Hypothalamus (tissue), 51 donors: ENCODE measurements at places on chromosomes 2 and 18.

DNA sequence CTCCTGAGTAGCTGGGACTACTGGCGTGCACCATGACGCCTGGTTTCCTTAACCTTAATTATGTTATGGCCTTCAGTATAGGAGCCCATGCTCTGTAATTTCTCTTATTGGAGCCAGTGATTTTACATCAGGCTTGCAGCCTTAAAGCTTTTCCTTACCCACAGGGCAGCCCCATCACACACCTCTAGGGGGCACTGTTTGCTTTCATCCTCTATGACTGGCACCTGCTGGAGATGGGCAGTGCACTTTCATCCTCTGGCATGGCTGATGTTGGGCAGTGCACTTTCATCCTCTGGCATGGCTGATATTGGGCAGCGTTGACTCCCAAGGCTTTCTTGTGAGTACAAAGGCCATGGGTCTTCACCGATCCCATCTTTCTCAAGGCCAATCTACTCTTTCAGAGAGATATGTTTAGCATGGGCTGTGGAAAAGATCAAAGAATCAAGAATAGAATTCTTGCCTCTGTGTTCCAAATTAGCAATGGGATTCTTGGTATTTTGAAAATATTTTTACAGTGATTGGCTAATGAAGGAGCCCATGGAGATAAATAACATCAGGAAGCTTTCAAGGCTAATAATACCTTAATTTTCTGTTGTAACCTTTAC lies 80.7 kb upstream of the MEX3C start:
- DNase-seq: no peak

DNA sequence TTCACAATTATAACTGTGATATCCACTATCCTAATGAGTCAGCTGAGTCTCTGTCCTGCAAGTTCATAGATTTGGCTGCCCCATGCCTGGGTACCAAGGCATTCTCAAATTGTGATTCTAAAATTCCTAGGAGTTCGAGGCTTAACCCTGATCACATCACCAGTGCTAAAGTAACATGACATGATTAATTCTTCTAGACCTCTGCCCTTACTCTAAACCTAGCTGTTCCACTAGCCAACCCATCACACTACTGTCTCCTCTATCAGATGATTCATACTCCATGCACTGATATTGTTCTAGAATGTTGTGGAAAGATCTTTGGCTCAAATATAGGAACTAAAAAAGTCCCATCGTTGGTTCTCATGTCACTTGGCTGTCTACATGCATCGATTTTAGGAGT lies 487.6 kb downstream of the PIK3C3 start:
- DNase-seq: no peak

- no peak for DNase-seq
Measured at GRCh38 chr2:172241222-172241621, 138.5 kb upstream of the DLX2 start.

DNA sequence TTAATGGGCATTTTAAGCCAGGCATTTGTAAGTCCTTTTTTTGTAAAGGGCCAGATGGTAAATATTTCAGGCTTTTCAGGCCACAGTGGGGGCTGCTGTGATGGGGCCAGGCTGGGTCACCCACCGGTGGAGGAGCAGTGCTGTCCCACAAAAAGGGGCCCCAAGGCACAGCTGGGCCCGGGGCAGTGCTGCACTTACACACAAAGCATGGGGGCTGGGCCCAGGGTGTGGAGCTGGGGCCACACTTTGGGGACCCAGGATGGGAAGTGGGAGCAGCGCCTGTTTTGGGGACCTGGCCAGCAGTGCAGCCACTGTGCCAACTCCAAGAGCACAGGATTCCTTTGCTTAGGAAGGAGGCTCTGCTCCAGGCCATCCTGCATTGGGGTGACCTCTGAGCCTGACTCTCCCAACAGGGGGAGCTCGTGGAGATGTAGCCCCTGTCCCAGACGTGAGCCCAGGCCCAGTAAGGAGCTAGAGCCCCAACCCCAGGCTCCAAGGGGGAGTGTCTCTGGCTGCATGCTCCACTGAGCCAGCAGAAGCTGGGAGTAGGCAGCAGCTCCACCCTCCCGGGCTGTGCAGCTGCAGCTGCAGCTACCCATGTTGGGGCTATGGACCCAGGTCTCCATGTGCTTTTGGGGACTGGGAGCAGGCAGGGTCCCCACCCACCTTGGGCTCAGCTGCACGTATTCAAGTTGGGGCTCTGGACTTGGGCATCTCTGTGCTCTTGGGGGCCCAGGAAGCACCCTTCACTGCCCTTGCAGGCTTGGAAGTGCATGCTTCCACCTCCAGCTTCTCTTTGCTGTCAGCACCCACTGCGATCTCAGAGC lies 1036.5 kb upstream of the CNTNAP5 start:
- DNase-seq: no peak

DNA sequence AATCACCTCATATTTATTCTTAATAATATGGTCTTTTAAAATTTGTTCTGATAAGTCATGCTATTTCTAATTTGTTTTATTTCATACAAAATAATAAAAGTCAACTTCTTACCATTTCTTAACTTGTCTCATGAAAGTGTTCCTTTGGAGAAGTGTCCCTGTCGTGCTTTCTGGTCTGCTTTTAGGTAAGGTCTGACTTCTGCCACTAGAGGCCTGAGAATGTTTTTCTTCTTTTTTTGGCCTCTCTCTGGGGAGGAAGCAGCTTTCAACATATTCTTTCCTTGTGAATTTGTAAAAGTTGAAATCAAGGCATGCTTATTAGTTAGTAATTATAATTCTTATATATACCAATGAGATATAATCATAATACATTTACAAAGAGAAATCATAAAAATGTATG lies 39.4 kb downstream of the MAP2 start:
- DNase-seq: no peak

GRCh38 chr2:43041661-43042360 lies 184.6 kb downstream of the ZFP36L2 start:
- no peak for DNase-seq

DNA sequence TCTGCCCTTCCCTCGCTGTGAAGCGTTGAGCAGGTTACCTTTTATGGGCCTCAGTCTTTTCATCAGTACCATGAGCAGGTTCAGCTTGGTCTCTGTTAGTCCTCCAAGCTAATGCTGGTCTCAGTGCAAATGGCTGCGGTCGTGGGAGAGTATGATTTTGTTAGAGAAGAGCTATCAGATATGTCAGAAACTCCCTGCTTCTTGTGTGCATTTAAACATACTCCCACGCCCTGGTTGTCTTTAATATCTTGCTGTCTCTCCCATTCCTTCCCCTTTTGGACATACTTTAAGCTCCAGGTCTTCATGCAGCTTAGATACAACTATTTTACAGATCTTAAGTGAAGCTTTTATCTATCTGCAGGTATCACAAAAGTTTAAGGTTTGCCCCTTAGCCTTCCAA lies 62.9 kb downstream of the EFR3B start:
- DNase-seq: no peak

DNA sequence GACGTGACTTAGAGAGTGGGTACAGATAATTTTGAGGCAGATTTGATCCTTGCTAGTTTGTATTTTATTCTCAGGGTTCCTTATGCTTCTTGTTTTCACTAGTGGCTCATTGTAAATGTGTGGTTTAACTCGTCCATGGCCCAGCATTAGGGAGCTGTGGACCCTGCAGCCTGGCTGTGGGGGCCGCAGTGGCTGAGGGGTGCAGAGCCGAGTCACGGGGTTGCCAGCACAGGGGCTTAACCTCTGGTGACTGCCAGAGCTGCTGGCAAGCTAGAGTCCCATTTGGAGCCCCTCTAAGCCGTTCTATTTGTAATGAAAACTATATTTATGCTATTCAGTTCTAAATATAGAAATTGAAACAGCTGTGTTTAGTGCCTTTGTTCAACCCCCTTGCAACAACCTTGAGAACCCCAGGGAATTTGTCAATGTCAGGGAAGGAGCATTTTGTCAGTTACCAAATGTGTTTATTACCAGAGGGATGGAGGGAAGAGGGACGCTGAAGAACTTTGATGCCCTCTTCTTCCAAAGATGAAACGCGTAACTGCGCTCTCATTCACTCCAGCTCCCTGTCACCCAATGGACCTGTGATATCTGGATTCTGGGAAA lies 269.9 kb downstream of the MYT1L start:
- no peak for DNase-seq

DNA sequence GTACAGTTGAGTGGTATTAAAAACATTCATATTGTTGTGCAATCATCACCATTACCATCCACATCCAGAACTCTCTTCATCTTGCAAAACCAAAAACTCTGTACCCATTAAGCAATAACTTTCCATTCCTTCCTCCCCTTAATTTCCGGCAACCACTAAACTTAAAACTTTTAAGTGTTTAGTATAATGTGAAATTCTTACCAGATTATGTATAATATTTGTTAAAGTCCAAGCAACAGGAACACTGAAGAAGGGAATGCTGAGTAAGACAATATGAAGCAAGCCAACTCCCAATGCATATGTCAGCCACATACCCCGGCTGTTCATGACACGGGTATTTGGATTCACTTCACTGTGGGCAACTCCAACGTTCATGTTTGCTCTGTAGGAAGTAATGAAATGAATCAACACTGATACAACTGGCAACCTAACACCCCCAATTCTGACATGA lies 1.9 kb downstream of the ORMDL1 start:
- no peak for DNase-seq

GRCh38 chr2:46901611-46902010 lies 14.0 kb downstream of the MCFD2 start:
- no peak for DNase-seq

- no peak for DNase-seq
Measured at GRCh38 chr2:230711224-230711623, 1.4 kb upstream of the CAB39 start.

DNA sequence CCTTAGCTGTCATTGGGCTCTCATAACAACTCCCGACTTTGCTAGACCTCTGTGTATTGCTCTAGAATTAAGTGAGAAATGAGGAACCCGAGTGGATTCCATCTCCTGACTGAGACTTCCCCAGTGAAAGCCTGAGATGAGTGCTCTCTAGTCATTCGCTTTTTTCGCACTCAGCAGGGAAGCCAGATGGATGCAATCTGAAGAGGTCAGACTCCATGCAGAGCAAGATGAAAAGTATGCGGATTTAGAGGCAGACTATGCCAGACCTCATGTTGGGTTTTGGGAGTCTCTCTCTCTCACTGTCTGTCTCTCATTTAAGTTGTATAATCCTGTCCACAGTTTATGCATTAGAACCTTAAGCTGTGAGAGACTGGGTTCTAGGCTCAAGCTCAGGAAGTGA lies 88.6 kb downstream of the SLC5A7 start:
- DNase-seq: no peak

DNA sequence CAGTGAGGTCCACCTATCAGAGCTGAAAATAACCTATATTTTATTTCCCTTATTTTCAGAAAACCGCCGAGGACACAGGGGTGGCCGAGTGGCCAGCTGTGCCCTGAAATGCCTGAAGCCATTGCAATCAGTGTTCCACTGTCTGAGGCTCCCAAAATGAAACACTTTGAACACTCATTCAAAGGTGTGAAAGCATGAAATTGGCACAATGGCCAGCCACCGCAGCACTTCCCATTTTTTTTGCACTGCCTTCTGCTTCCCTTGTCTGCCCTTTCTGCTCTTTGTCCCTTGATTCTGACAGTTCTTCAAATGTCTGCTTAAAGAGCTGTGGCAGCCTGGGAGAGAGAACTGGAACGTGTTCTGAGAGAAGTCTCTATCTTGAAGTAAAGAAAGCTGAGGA lies 1127.5 kb upstream of the CELF4 start:
- no peak for DNase-seq

DNA sequence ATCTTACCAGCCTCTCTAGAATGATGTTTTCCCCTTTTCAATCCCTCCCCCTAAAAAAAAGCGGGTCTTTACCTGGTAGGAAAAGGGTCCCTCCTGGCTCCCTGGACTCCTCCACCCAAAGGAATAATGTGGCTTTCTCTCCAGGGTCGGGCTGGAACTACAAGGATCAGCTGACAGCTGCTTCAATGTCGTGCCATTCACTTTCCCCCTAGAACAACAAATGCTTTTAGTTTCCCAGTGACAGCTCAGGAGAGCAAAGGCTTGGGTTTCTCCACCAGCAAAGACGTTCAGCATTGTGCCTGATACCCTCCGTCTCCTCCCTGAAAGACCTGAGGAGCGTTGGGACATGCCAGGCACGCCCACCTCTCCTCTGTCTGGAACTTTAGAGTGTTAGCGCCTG lies 173.8 kb upstream of the SIX3 start:
- DNase-seq: no peak

GRCh38 chr2:216911886-216912285 lies 52.0 kb upstream of the TNP1 start:
- DNase-seq: no peak

DNA sequence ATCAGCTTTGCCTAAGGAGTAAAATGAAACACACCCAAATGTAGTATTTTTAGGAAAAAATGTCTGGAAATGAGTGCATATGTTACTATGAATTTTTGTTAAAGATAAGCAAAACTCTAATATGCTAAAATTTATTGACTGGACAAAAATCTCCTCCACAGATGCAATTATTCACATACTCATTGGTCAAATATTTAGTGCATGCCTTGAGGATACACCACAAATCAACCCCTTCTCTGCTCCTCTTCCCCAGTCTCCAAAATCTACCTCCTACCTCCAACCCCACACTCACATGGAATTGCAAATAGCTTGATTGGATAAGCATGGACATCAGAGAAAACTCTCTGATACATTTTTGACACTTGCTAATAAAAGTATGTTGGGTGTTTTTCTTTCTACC lies 95.6 kb upstream of the CDC42EP3 start:
- DNase-seq: no peak

- no peak for DNase-seq
Measured at GRCh38 chr2:113937501-113937900, 47.6 kb downstream of the ACTR3 start.

GRCh38 chr2:236871500-236872001 lies 214.1 kb upstream of the COPS8 start:
- no peak for DNase-seq

DNA sequence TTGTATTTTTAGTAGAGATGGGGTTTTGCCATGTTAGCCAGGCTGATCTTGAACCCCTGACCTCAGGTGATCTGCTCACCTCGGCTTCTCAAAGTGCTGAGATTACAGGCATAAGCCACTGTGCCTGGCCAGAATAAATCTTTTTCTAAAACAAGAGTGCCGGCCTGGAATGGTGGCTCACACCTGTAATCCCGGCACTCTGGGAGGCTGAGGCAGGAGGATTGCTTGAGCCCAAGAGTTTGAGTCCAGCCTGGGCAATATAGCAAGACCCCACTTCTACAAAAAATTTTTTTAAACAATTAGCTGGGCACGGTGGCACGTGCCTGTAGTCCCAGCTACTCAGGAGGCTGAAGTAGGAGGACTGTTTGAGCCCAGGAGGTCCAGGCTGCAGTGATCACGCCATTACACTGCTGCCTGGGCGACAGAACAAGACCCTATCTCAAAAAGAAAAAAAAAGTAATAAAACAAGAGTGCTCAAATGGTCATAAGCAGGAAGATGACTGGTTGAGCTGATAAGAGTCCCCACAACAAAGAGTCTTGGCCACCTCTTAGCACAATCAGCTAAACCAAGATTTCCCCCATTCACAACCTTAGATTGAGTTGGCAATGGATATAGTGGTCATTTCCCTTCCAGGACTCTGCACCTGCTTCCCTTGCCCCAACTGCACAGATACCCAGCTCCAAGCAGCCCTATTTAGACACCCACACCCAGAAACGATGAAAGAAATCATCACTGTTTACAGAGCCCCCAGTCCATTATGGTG lies 5.8 kb upstream of the UCN start:
- no peak for DNase-seq
